Fibroblast of upper back skin (primary cell): ENCODE measurements at places on chromosomes 7 and 10.

- no peak for DNase-seq
These were observed 118.5 kb downstream of the ZNF33B start for GRCh38 chr10:42519761-42520460.

DNA sequence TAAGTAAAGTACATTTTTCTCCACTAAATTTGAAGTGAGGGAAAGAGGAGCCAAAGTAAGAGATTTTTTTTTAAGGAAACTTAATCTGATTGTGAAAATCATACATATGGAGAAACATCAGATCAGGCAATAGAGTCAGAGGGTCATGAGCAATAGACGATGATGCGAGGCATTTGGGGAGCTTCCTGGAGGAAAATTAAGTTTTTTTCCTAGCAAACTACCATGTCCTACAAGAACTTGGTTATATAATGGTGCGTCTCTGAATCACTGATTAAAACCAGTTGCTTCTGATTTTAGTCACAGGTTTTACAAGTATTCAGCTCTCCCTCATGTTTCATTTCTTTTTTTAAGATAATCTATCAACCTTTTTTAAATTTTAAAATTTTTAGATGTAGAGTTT is 52.1 kb upstream of the MTURN start:
- peak; percentile 31 for DNase-seq

DNA sequence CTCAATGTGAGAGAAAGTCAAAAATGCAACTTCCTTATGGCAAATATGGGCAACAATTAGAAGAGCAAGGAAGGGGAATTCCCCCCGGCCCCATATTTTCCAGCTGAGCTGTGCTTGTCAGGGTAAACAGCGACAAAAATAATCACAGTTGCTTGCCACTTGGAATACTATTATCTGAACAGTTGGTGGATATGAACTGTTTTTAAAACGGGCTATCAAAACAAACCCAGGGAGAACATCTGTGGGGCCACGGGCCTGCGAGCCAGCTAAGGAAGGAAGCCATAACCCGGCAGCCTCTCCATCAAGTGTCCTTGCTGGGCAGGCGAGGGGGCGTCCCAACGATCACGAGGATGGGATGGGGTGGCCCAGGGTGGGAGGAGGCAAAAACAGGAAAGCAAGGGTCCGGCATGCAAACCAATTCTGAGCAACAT is 228.4 kb downstream of the ARHGAP12 start:
- no peak for DNase-seq

GRCh38 chr7:55486991-55487390 is 85.3 kb downstream of the VOPP1 start:
- DNase-seq = no peak

DNA sequence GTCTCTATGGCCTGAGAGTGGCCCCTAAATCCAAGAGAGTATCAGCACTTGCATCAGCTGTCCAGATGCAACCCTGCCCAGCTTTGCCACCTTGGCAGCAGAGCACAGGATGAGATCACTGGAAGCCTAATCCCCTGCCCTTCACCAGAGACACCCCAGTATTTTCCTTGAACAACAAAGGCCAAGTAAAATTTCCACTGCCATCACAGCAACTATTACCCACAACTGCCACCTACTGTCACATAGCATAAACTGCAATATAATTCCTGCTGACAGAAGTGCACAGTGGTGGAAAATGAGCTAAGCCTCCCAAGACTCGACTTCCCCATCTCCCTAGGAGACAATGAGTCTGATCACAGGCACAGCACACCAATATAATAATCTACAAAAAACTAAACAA is 462.8 kb upstream of the ZWINT start:
- DNase-seq = no peak

GRCh38 chr7:151412318-151412717 is 2.5 kb upstream of the WDR86 start:
- no peak for DNase-seq

GRCh38 chr7:14988941-14989340 is 86.4 kb upstream of the DGKB start:
- DNase-seq = peak; percentile 63

- no peak for DNase-seq
These were observed 197.6 kb downstream of the TMEM178B start for GRCh38 chr7:141271451-141271850.

DNA sequence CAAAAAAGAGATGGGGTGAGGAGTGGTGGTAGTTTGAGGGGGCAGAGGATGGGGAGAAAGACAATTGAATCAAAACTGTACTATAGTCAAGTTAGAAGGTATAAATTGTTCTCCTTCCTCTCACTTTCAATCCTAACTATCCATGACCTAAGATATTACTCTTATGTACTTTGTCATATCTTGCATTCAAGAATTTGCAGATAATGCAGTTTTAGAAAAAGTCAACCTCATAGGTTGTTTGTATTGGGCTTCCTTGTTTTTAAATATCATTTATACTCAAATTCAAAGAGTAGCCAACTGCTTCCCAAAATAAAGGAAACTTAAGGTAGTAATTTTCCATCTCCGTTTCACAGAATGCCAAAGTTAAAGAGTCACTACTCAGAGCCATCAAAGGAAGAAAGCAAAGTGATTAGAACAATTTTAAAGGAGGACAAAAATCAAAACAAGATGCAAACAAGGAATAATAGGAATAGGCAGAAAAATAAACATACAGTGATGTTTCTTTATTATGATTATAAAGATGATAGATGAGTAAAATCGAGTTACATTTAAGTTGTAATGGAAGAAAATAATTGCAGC is 32.7 kb downstream of the MET start:
- DNase-seq = no peak

GRCh38 chr7:82345886-82346285 is 97.7 kb downstream of the CACNA2D1 start:
- no peak for DNase-seq

GRCh38 chr7:158238616-158239289 is 348.9 kb downstream of the PTPRN2 start:
- DNase-seq = no peak

GRCh38 chr10:82683945-82684344 is 809.0 kb downstream of the NRG3 start:
- DNase-seq = no peak
